ENCODE measurements at places on chromosomes 2 and 18. TPM values are rescaled to one million over a fixed set of nuclear protein-coding genes. Genes with fewer than 3 reads are reported as not detected.

GRCh38 chr2:222303045-222303827 lies 4.4 kb upstream of the PAX3 start:
- DNase-seq = no peak

GRCh38 chr2:17398770-17399169 lies 119.5 kb downstream of the RAD51AP2 start:
- no peak for DNase-seq

GRCh38 chr2:104043864-104044263 lies 810.1 kb upstream of the POU3F3 start:
- no peak for DNase-seq

CAPG gene
- polyA plus RNA-seq = 21.3 TPM

- peak; percentile 77 for DNase-seq
Measured at GRCh38 chr18:22683196-22683676, 249.9 kb upstream of the RBBP8 start.

CFAP65 gene
- not detected for polyA plus RNA-seq

- DNase-seq = no peak
Measured at GRCh38 chr2:37686792-37687526, 15.5 kb upstream of the CDC42EP3 start.

SNORC gene
- 2.7 TPM for polyA plus RNA-seq

LIPG gene
- 9.2 TPM for polyA plus RNA-seq

CFC1 gene
- polyA plus RNA-seq = not detected

GRCh38 chr18:68694316-68694715 lies 20.6 kb downstream of the TMX3 start:
- DNase-seq = no peak

GRCh38 chr18:54033052-54033451 lies 191.4 kb downstream of the MBD2 start:
- DNase-seq = no peak

ZNF396 gene
- 1.1 TPM for polyA plus RNA-seq

SLC9A4 gene
- not detected for polyA plus RNA-seq

LIMS2 gene
- 25.1 TPM for polyA plus RNA-seq

- DNase-seq = no peak
Measured at GRCh38 chr18:5841518-5841917, 53.8 kb downstream of the TMEM200C start.

GRCh38 chr2:9474361-9475057 lies at the start of gene IAH1:
TSS of gene IAH1 (plus strand) at chr2:9474551. CDS start at chr2:9474567, 16 bp downstream.
- DNase-seq = peak; percentile 62

Measured in muscle of back (tissue), 13 donors.